Thoracic aorta (tissue), 2 donors: ENCODE measurements at places on chromosomes 2 and 18. TPM values are rescaled to one million over a fixed set of nuclear protein-coding genes. Genes with fewer than 3 reads are reported as not detected.
A peak's percentile ranks its signal among the peaks of the same experiment; 100 is the strongest.

DNA sequence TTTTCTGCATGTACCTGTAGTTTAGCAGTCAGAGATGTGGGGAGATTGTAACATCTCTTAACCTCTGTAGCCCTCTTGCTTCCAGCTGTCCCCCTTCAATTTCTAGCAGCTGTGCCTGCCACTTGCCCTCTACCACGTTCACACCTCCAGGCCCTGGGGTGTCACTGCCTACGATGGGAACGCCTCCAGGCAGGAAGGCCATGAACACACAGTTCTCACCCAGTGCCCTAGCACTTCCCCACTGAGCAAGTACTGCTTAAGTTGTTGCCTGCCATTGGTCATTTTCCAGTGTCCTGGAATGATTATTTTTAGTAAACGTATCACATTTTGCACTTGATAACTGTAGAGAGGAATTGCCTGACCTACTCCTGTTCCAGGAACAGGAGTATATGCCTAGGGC lies 77.1 kb upstream of the B3GNT7 start:
- no peaks in the 10 kb centered on the region for H3K27me3 ChIP-seq
- H3K36me3 ChIP-seq = no peaks in the 10 kb centered on the region
- DNase-seq = no peak
- H3K4me1 ChIP-seq = peaks cover 15% of the 10 kb centered on the region
- no peak overlapping the region for H3K27ac ChIP-seq

Gene LOXL3
- total RNA-seq = 24.9 TPM

DNA sequence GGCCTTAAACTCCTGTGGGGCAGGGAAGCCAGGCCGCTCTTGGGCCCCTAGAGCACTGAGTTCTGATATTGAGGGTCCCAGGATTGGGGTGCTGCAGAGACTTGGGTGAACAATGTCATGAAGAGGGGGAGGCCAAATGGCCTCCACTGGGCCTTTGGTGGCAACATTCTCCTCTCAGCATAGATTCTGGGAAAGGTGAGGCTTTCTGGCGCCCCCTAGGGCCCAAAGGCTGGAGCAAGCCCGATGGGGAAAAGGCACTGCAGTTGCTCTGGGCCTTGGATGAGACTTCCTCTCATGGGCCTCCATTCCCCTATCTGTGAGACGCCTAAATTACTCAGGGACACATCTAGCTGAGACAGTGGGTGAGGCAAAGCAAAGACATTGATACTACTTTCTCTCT lies 84.8 kb downstream of the ACAA2 start:
- no peaks in the 10 kb centered on the region for H3K36me3 ChIP-seq
- H3K27ac ChIP-seq = no peak overlapping the region
- H3K4me3 ChIP-seq = no peak overlapping the region
- DNase-seq = no peak
- no peaks in the 10 kb centered on the region for H3K4me1 ChIP-seq
- H3K27me3 ChIP-seq = no peaks in the 10 kb centered on the region

Gene ZNF385B
- 0.41 TPM for total RNA-seq

Gene VWC2L
- total RNA-seq = not detected

Gene MYO7B
- 0.78 TPM for total RNA-seq

Gene CAVIN2
- total RNA-seq = 15.0 TPM

DNA sequence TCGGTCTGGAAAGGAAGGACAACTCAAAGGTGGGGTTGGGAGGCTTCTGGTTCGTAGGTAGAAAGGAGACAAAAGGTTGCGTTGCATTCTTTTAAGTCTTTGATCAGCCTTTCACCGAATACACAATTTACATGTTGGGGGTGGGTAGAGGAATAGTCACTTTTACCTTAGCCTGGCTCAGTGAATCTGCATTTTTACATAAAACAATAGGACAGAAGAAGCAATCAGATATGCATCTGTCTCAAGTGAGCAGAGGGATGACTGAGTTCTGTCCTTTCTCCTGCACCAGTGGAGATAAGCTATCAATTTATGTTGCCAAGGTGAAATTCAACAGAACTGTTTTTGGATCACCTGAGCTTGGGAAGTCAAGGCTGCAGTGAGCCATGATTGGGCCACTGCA lies 173.7 kb downstream of the ZEB2 start:
- DNase-seq = no peak
- no peak overlapping the region for H3K4me3 ChIP-seq
- no peak overlapping the region for H3K27ac ChIP-seq
- peaks cover 18% of the 10 kb centered on the region for H3K4me1 ChIP-seq

DNA sequence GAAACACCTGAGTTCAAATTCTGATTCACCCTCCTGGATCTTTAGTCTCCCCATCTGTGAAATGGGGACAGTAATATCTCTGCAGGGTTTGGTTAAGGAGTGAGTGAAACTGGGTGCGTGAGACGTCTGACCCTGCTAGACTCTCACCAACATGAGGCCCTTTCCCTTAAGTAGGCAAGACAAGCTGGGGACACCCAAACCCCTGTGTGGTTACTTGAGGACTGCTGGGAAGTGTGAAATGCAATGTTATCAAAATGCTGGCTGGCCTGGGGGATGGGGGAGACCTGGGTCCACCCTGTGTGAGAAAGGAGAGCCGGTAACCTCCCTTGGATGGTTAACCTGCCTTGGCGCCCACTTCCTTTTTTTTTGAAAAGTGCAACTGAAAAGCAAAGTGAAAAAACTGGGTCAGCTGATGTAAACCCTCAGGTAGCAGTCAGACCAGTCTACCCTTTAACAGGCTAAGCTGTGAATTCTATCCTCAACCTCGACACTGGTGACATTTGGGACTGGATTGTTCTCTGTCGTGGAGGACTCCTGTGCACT lies 82.3 kb downstream of the INPP5D start:
- DNase-seq = no peak
- no peaks in the 10 kb centered on the region for H3K4me1 ChIP-seq
- no peaks in the 10 kb centered on the region for H3K36me3 ChIP-seq
- H3K27me3 ChIP-seq = no peaks in the 10 kb centered on the region
- no peak overlapping the region for H3K27ac ChIP-seq

- no peaks in the 10 kb centered on the region for H3K4me1 ChIP-seq
- no peaks in the 10 kb centered on the region for H3K36me3 ChIP-seq
- DNase-seq = no peak
- H3K27ac ChIP-seq = no peak overlapping the region
- H3K27me3 ChIP-seq = no peaks in the 10 kb centered on the region
These were observed 136.7 kb downstream of the SP3 start for GRCh38 chr2:173828189-173829142.

- no peaks in the 10 kb centered on the region for H3K27me3 ChIP-seq
- no peaks in the 10 kb centered on the region for H3K36me3 ChIP-seq
- H3K4me3 ChIP-seq = no peak overlapping the region
- H3K27ac ChIP-seq = no peak overlapping the region
- no peak for DNase-seq
These were observed 71.6 kb upstream of the RFX8 start for GRCh38 chr2:101546376-101547058.

Gene IGFBP2
- 2,156 TPM for total RNA-seq

GRCh38 chr2:173104156-173104555 lies 28.5 kb downstream of the MAP3K20 start:
- H3K36me3 ChIP-seq = no peaks in the 10 kb centered on the region
- H3K27me3 ChIP-seq = no peaks in the 10 kb centered on the region
- H3K4me1 ChIP-seq = peaks cover 17% of the 10 kb centered on the region

DNA sequence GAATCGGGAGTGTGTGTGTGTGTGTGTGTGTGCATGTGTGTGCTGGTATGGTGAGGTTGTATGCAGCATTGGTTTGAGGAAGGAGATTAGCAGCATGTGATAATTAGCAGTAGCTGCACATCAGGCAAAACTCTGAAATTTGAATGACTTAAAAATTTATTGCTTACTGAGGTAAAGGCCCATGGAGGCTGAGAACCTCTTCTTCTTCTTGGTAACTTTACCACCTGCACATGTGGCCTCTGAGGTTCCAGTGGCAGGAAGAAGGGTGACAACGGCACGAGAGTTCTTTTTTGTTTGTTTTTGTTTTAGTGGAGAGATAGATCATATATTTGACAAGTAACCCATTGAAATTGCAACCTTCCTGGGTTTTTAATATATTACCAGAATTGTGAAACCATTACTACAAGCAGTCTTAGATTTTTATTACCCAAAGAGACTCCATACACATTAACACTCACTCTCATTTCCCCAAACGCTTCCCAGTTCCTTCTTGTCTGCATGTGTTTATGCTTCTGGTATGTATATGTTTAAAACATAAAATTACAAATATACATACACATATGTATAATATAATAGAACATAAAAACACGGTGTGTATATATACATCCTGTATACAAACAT lies 292.1 kb downstream of the PTGR3 start:
- H3K4me3 ChIP-seq = no peak overlapping the region
- no peaks in the 10 kb centered on the region for H3K36me3 ChIP-seq
- DNase-seq = no peak
- no peaks in the 10 kb centered on the region for H3K27me3 ChIP-seq

Gene CCDC74A
- 13.9 TPM for total RNA-seq

Gene C2orf72
- total RNA-seq = not detected

Gene CASP10
- 12.3 TPM for total RNA-seq

Gene CKAP2L
- total RNA-seq = not detected

DNA sequence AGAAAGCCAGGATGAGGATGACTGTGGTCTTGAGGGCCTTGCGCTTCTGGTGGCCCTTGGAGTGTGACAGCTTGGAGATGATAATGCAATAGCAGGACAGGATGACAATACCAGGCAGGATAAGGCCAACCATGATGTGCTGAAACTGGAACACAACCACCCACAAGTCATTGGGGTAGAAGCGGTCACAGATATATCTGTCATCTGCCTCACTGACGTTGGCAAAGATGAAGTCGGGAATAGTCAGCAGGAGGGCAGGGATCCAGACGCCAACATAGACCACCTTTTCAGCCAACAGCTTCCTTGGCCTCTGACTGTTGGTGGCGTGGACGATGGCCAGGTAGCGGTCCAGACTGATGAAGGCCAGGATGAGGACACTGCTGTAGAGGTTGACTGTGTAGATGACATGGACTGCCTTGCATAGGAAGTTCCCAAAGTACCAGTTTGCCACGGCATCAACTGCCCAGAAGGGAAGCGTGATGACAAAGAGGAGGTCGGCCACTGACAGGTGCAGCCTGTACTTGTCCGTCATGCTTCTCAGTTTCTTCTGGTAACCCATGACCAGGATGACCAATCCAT lies 2.7 kb downstream of the CXCR4 start:
- no peak overlapping the region for H3K27ac ChIP-seq
- no peaks in the 10 kb centered on the region for H3K36me3 ChIP-seq
- H3K4me3 ChIP-seq = peak overlapping the region; percentile 29
- H3K4me1 ChIP-seq = peaks cover 23% of the 10 kb centered on the region
- no peak for DNase-seq

- peaks cover 7% of the 10 kb centered on the region for H3K4me1 ChIP-seq
- no peak overlapping the region for H3K27ac ChIP-seq
- H3K27me3 ChIP-seq = no peaks in the 10 kb centered on the region
- no peak overlapping the region for H3K4me3 ChIP-seq
- no peak for DNase-seq
These were observed 30.9 kb upstream of the KCMF1 start for GRCh38 chr2:84940088-84940470.

Gene PPP1R1C
- not detected for total RNA-seq

- no peak overlapping the region for H3K27ac ChIP-seq
- peaks cover 24% of the 10 kb centered on the region for H3K4me1 ChIP-seq
- DNase-seq = no peak
These were observed 107.3 kb upstream of the HS6ST1 start for GRCh38 chr2:128425731-128426620.

- H3K27ac ChIP-seq = no peak overlapping the region
- no peaks in the 10 kb centered on the region for H3K27me3 ChIP-seq
- no peak overlapping the region for H3K4me3 ChIP-seq
- no peaks in the 10 kb centered on the region for H3K36me3 ChIP-seq
These were observed 78.5 kb downstream of the TPO start for GRCh38 chr2:1491751-1492150.

DNA sequence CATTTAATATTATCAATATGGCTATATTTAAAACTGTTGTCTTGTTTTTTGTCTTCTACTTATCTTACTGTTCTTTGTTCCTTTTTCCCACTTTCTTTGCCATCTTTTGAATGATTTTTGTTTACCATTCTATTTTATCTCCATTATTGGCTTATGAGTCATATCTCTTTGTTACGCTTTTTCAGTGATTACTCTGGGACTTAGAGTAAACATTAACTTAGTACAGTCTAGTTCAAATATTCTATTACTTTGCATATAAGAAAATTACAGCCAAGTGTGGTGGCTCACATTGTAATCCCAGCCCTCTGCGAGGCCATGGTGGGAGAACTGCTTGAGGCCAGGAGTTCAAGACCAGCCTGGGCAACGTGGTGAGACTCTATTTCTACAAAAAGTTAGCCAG lies 26.1 kb downstream of the ADCY3 start:
- H3K36me3 ChIP-seq = no peaks in the 10 kb centered on the region
- no peaks in the 10 kb centered on the region for H3K4me1 ChIP-seq
- H3K4me3 ChIP-seq = no peak overlapping the region
- no peak for DNase-seq

GRCh38 chr2:64853894-64854293 lies 135.3 kb upstream of the SLC1A4 start:
- no peak overlapping the region for H3K27ac ChIP-seq
- peaks cover 26% of the 10 kb centered on the region for H3K4me1 ChIP-seq
- no peaks in the 10 kb centered on the region for H3K36me3 ChIP-seq

Gene DSG4
- total RNA-seq = not detected

Gene ARHGEF33
- 0.35 TPM for total RNA-seq

Gene RNF25
- 30.3 TPM for total RNA-seq

Gene CIDEA
- total RNA-seq = not detected

DNA sequence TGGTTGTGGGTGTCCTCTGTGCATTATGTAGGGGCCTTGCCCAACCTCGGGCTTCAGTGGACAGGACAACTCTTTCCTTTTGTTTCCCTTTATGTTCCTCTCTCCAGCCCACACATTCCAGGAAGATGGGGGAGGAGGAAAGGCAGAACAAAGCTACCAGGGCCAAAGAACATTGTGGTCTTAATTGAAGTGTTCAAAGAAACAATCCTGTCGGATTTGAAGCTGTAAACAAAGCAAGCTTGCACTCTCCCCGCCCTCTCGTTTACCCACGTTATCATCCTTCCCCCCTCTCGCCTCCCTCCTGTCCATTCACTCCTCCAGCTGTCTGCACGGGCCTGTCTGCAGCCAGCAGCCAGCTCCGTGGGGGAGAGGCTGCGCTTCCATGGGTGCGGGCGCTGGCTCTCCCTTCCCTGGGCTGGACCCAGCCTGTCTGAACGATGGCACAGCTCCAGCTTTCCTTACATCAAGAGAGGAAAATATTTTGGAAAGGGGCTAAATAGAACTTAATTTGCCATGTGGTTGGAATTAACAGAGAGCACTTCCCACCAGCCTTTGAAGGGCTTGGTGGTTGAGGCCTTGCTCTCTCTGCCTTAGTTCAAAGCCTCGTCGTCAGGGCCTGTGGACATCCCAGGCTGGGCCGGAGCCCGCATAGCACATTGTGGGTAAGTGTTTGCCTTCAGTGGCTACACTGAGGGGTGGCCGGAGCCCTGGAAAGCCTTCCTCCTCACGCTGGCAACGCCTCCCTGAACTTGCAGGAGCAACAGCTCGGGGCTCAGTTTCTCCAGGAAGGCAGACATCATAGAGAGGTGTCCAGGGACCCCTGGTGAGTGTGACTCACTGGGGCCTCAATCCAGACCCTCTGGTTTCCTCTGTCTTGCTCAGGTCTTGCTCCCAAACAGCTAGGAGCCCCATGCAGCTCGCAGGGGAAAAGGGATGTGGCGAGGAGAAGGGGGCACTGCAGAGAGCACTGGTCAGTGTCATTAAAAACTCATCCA lies 60.6 kb upstream of the HS6ST1 start:
- no peaks in the 10 kb centered on the region for H3K27me3 ChIP-seq
- DNase-seq = no peak
- peaks cover 17% of the 10 kb centered on the region for H3K4me1 ChIP-seq
- no peaks in the 10 kb centered on the region for H3K36me3 ChIP-seq
